ENCODE measurements at places on chromosomes 7 and 10.

- DNase-seq: no peak
Measured at GRCh38 chr10:12181065-12181775, 14.5 kb downstream of the NUDT5 start.

DNA sequence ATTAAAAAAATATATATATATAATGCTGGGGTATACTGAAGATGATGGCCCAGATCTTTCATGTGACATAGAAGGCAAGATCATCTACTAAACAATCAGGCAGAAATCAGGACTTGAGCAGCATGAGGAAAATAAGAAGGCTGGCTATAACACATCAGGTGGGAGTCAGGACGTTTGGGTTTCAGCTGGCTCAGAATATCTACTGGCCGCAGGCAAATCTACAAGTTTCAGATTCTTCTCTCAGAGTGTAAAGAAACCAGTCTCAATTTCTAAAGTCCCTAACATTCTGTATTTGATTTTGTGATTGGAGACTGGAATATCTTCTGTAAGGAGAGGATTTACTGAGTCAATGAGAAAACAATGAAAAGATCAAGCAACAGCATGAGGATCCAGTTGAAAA lies 37.7 kb upstream of the FAM3C start:
- no peak for DNase-seq

DNA sequence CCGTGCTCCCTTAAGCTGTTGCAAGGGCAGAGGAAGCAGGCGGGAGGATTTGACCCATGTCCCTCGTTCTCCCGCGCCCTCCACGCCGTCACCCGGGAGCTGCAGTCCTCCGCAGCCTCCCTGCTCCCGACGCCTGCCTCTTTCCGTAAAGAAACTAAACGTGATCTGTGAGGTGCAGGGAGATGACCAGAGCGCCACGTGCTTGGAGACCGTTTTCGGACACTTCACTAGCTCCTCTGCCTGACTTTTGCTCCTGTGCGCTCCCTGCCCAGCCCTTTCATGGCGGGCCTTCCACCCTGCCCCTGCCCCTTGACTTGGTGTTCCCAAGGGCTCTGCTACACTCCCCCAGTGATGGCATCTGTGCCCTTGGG lies 171.2 kb downstream of the LSM5 start:
- no peak for DNase-seq

DNA sequence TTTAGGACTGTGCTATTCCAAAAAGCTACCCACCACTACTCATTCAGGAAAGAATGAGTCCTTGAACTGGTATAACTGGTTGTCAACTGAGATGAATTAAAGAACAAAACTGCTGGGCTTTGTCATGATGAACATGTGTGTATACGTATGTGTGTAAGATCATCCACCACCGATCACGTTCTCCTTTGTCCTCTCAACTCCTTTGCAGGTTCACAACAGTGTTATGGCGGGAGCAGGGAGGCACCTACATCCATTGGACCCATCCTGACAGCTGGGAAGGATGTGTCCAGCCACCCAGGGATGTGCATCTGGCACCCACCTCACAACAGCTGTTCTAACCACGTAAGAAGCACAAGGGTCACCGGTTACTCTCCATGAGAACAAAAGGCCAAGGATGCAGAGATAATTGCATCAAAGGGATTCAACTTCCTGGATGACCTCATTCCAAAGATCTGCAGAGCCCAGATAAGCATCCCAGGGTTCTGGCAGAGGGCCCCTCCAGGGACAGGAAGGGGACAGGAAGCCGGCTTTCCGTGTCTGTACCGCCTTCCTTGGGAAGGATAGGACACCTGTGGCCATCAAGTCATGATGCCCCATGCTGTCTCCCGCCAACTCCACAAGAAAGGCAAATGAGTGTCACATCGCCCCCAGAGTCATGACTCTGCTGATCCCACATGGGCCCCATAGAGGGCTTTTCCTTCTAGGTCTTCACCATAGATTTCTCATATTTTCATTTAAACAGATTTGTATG lies 66.1 kb downstream of the STEAP1B start:
- DNase-seq: no peak

DNA sequence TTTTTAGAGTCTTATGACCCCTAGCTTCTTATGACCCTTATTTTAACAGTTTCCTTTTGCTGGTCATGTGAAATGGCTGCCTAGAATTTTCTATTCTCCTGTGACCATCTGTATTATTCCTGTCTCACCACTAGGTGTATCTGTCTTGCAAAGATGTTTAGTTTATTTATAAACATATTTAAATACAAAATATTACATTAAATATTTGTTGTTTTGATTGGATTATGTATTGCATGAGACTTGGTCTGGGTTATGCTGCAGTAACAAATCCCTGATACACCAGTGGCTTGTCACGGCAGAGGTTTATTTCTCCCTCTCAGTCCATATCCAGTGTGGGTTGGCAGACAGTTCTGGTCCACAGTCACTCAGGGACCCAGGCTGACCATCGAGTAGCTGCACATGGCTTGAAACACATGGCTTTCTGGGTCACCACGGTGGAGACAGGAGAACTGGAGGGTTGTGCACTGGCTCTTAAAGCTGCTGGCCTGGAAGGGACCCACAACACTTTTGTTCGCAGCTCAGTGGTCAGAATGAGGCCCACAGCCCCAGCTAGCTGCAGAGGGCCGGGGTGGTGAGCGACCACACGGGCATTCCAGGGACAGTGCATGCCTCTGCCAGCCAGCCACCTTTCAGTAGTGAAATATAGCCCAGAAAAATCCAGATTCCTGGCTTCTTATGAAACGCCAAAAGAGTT lies 7.4 kb downstream of the RASSF4 start:
- no peak for DNase-seq

GRCh38 chr10:86077271-86077670 lies 289.3 kb downstream of the GRID1 start:
- DNase-seq: no peak

All from HS-27A (cell line).